Activated CD4-positive, alpha-beta T cell treated with anti-CD3 and anti-CD28 coated beads, Interleukin-2, amount 50 U/mL, for 1 hour (primary cell): ENCODE measurements at places on chromosomes 13 and 19.

DNA sequence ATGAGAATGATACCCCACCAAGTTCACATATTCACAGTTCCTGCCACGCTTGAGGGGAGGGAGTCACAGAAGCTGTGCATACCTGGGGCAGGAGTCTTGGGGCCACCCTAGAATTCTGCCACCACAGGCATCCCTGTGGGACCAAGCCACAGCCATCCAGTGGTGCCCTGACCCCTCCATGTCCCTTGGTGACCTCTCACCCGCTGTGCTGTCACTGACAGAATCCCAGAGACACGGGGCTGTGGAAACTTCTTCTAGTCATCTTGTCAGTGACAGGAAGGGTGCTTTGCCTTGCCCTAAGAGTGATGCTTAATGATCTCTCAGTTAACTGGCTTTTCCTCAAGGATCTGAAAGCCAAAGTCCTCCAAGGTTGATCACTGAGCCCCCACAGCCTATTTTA lies 58.4 kb upstream of the UQCRFS1 start:
- no peak for DNase-seq

GRCh38 chr13:18951412-18951811 lies 230.2 kb downstream of the TUBA3C start:
- DNase-seq: no peak

DNA sequence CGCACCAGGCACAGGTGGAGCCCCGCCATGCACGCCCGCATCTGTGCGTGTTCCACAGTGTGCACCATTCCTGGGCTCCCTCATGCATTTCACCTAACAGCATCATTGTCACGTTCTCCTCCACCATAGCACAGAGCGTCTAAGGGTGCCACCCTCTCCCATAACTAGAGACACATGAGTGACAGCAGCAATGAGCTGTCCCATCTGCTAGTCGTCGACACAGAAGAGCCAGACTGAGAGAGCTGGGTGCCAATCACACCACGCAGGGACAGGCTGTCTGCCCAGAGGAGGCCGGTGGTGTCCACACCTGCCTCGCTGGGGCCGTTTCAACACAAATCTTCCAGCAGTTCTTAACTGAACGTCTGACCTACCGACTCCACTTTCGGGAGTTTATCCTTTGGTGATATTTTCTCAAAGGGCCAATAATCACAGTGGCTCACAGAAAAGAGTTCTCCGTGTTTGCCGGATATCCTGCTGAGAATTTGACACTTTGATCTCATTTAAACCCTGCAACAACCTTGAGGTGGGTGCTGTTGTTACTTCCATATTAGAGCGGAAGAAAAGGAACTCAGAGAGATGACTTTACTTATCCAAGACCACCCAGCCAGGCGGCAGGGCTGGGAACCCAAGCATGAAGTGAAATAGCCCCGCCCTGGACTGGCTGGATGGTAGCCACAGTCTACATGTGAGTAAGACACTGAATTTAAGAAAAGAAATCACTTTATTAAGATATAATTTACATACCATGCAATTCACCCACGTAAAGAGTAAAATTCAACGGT lies 16.2 kb downstream of the CLEC11A start:
- no peak for DNase-seq

DNA sequence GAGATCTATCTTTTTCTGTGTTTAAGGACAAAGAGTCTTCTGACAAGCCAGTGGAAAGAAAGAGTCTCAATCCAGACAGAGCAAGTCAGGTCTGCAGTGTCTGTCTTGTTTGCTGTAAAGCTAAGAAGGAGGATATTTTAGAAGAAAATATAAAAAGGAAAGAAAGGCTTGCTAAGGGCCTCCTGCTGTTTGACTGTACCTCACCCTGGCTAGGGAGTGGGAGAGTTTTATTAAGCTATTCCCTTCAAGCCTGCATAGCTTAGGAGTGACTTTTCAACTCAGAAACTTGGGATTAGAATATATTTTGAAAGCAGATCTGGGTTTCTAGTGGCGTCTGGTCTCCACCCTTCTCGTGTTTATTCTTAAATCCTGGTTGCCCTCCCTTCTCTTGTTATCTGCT lies 460.0 kb downstream of the COG6 start:
- no peak for DNase-seq

DNA sequence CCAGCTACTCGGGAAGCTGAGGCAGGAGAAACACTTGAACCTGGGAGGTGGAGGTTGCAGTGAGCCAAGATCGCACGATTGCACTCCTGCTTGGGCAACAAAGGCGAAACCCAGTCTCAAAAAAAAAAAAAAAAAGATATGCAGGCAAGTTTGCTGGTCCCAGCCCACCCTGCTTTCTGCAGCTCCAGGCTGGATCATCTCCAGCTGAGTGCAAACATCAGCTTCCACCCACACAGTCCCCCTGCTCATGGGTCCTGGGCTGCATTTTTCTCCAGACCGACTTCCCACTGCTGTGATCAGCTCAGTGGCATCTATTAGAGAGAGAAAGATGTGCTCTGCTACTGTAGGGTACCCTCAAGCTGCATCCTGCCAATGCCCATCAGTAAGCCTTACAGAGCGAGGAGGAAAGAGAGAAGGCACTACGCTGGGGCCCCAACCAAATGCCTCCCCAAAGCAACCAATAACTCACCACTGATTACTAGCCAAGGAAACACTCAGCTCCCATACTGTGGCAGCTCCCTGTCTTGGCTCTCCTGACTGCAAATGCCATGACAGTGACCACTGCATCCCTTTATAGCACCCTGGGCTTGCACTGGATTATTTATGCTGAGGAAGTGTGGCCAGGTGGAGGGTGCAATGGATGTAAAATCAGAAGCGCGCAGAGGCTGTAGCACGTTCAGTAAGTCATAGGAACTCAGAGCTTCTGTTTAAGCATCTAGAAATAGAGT lies 170.9 kb upstream of the ZNF507 start:
- DNase-seq: no peak

- no peak for DNase-seq
Observed at GRCh38 chr19:33731881-33732280, 64.8 kb upstream of the KCTD15 start.
